ENCODE measurements at places on chromosomes 6 and 20.

- DNase-seq, result no peak
Observed at GRCh38 chr20:45037050-45037449, 63.9 kb downstream of the KCNS1 start.

DNA sequence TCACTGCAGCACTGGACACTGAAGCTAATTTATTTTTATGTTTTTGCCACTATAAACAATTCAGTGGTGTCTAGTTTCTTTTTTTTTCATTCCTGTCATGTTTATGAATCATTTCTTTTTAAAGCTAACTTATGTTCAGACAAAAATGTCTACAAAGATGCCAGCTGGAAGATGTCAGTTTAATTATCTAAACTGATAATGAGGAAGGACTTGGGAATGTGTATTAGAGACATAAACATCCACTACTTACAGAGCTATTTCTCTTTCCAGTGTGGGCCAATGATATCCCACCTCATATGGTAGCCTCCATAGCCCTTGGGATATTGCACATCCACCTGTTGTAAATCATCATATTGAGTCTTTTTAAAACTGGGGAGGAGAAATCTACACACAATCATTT lies 132.1 kb upstream of the FAM184A start:
- no peak for DNase-seq

GRCh38 chr20:8490076-8490830 lies 358.2 kb downstream of the PLCB1 start:
- DNase-seq, result no peak

DNA sequence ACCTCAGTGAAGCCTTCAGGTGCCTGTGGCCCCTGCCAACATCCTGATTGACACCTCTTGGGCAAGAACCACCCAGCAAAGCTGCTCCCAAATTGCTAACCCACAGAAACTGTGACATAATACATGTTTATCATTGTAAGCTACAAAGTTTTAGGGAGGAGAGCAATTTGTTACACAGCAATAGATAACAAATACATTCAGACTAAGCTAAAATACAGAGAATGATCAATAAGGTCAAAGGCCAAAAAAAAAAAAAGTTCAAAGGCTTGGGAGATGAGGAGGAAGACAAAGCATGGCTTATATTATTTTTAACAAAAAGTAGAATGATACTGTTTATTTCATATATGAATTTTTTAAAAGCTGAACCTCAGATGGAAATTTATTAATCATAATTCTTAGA lies 105.9 kb downstream of the ID4 start:
- no peak for DNase-seq

GRCh38 chr20:51353491-51353890 lies 189.0 kb downstream of the NFATC2 start:
- DNase-seq, result no peak

GRCh38 chr20:6079016-6079415 lies 25.2 kb upstream of the LRRN4 start:
- no peak for DNase-seq

DNA sequence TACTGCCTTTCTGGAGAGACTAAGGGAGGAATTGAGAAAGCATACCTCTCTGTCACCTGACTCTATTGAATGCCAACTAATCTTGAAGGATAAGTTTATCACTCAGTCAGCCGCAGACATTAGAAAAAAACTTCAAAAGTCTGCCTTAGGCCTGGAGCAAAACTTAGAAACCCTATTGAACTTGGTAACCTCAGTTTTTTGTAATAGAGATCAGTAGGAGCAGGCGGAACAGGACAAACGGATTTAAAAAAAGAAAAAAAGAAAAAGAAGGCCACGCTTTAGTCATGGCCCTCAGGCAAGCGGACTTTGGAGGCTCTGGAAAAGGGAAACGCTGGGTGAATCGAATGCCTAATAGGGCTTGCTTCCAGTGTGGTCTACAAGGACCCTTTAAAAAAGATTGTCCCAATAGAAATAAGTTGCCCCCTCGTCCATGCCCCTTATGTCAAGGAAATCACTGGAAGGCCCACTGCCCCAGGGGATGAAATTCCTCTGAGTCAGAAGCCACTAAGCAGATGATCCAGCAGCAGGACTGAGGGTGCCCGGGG lies 43.1 kb upstream of the RNF182 start:
- DNase-seq, result no peak

- DNase-seq, result no peak
Observed at GRCh38 chr6:10793695-10794094, 44.6 kb downstream of the MAK start.

DNA sequence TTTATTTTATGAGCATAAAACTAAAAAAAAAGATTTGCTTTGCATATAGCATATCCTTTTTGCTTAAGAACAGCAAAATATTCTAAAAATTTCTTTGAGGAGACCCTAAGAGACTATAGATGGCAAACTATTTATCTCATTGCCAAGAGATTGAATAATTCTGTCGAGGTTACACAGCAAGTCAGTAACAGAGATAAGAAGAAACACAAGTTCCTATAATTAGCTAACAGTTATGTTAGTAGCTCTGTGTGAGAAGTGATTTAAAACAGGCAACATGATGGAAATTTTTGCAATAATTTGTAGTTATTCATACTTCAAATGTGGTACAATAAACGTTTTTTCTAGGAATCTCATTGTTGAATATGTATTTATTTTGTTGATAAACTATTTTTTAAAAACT lies 9.1 kb downstream of the LAMA2 start:
- DNase-seq, result no peak

DNA sequence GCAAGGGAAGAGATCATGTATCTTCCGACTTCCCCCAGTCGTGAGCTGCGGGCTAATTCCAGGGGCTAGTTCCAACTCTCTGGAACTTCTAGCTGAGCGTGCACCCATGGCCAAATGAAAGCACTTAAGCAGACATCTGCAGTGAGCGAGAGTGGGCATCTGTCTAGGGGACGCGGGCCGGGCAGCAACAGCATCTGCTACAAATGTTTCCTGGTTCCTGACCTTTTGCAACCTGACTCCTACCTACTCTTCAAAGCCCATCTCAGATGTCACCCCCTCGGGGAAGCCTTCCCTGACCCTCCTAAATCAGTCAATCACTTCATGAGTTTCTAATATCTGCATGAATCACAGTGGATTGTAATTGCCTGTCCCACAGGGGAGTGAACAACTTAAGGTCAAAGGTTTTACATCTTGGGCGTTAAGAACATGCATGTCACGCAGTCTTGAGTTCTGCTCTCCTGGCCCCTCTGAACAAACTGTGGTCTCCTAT lies 141.9 kb downstream of the CEBPB start:
- no peak for DNase-seq

DNA sequence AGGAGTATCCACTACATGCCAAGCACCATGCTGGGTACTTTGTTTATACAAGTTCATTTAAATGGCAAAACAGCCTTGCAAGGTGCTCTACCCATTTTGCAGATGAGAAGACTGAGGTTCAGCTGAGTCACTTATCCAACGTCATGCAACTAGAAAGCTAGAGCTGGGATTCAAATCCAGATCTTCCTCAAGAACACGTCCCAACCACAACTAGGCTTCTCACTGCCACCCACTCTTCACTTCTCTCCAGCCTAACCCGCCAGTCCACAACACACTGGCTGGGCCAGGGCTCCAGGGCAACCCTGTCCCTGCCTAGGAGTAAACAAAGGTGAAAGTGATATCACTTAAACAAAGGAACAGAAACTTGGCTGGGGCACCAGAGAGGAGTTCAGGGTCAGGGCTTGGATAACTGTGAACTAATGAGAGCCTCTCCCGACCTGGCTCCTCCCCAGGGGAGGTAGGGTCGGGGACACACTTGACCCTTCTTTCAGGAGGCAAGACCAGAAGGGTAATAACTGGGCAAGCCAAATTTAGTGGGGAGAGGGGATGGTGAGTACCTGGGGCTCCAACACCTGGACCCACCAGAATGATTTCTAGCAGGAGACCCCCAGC lies 7.9 kb downstream of the SDC4 start:
- DNase-seq, result no peak

- peak; percentile 33 for DNase-seq
Observed at GRCh38 chr6:24991810-24992467, 56.2 kb upstream of the RIPOR2 start.

GRCh38 chr6:28816909-28817807 lies 106.6 kb downstream of the TRIM27 start:
- peak; percentile 37 for DNase-seq

DNA sequence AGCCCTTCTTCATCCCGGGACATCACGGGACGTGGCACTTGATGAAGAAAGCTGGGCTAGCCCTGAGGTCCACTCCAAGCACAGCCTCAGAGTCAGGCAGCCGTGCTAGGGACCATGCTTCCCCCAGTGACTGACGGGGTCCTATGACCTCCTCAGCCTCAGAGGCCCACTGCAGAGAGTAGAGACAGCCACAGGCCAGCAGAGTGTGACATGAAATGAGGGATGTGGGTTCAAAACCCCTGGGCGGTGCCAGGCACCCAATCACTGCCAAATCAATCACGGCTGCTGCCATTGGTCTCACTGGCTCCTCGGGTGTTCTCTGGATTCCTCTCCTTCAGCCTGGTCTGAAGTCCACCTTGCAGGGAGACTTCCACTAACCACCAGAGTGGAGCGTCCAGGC lies 197.7 kb upstream of the CDH4 start:
- no peak for DNase-seq

- DNase-seq, result no peak
Observed at GRCh38 chr20:7031222-7031621, 263.7 kb downstream of the BMP2 start.

- no peak for DNase-seq
Observed at GRCh38 chr6:133244519-133244918, 3.4 kb downstream of the EYA4 start.

DNA sequence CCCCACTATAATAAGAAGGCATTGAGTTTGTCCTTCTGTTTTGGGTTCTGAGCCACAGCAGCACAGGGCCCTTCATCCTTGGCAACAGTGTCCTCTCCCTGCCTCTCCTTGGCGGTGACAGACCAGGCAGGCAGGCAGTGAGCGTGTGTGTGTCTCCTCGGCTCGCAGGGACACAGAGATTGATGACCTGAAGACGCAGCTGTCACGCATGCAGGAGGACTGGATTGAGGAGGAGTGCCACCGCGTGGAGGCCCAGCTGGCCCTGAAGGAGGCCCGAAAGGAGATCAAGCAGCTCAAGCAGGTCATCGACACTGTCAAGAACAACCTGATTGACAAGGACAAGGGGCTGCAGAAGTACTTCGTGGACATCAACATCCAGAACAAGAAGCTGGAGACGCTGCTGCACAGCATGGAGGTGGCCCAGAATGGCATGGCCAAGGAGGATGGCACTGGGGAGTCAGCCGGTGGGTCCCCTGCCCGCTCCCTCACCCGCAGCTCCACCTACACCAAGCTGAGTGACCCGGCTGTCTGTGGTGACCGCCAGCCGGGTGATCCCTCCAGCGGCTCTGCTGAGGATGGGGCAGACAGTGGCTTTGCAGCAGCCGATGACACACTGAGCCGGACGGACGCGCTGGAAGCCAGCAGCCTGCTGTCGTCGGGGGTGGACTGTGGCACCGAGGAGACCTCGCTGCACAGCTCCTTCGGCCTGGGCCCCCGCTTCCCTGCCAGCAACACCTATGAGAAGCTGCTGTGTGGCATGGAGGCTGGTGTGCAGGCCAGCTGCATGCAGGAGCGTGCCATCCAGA lies 24.0 kb downstream of the SDCBP2 start:
- DNase-seq, result no peak

- DNase-seq, result no peak
Observed at GRCh38 chr6:121236984-121237383, 97.3 kb downstream of the TBC1D32 start.

DNA sequence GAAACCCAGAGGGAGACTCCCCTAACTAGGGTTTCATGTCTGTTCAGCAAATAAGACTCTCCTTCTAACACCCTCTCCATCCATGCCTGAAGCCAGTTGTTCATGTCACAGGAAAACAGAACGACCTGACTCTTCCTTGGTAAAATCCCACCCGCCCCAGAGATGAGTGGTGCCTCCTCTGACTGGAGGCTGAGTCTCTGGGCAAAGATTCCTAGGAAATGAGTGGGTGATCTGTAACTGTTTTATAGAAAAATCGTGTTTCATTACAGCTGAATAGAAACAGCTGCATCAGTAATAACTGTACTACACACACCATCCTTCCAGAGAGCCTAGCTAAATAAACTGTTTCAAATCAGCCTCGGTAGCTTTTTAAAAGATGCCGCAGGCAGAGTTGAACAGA lies 37.4 kb upstream of the MRPS10 start:
- no peak for DNase-seq

DNA sequence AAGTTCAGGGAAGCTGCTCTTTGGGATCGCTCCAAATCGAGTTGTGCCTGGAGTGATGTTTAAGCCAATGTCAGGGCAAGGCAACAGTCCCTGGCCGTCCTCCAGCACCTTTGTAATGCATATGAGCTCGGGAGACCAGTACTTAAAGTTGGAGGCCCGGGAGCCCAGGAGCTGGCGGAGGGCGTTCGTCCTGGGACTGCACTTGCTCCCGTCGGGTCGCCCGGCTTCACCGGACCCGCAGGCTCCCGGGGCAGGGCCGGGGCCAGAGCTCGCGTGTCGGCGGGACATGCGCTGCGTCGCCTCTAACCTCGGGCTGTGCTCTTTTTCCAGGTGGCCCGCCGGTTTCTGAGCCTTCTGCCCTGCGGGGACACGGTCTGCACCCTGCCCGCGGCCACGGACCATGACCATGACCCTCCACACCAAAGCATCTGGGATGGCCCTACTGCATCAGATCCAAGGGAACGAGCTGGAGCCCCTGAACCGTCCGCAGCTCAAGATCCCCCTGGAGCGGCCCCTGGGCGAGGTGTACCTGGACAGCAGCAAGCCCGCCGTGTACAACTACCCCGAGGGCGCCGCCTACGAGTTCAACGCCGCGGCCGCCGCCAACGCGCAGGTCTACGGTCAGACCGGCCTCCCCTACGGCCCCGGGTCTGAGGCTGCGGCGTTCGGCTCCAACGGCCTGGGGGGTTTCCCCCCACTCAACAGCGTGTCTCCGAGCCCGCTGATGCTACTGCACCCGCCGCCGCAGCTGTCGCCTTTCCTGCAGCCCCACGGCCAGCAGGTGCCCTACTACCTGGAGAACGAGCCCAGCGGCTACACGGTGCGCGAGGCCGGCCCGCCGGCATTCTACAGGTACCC lies at the start of gene ESR1:
Gene ESR1, plus strand, starts transcription at position 170 of the 858 bp plus-strand sequence. Its CDS starts 231 bp downstream, at position 401.
- no peak for DNase-seq

DNA sequence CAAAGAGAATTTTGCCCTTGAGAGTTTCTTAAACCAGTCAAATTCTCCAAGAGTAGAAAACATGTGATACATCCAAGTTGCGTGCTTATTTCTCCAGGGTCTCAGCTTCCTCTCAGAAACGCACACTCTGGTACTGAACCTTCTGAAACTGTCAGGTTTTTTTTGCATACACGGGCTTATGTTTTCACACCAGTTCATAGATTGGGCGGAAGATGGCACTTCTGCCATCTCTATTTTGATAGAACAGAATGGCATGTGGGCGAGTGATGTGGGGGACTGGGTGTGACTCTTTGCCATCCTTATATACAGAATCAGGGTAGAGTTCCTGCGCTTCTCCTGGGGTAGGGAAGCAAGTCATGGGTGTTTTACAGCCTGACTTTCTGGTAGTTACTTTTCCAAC lies 56.4 kb downstream of the ADTRP start:
- no peak for DNase-seq

- no peak for DNase-seq
Observed at GRCh38 chr20:31476643-31477215, 1.6 kb downstream of the REM1 start.
